ENCODE measurements at places on chromosomes 2 and 18.

DNA sequence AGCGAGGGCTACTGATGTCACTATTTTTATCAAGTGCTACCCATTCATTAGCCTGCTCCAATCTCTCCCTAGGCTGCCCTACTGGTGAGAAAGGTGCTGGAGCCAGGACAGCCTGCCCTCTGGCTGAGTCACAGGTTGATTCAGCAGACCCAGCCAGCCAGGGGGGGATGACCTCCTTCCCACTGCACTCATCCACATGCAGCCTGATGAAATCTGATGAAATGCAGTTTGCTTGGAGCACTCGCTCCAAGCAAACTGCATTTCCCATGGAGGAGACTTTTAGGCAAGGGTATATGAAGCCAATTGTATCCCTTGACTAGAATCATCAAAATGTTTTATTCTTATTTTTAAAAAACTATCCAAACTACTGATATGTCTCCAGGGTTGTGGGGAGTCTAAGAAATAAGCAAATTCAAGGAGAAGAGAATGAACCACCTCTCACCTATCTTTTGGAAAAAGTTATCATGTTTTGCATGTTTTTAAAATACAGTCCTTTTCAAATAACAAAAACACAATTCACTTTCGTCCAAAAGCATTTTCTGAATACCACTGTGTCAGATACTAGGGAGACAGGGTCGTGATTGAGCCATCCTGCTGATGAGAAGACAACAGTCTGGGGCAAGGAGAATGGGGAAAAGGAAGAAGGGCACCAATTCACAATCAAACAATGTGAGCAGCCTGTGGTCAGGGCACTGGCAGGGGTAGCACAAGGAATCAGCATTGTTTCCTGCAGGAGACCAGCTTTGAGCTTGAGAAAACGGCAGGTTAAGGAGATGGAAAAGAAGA lies 128.3 kb downstream of the AFF3 start:
- DNase-seq, result no peak

- peak; percentile 32 for DNase-seq
These were observed 558 bp downstream of the THAP4 start for GRCh38 chr2:241636182-241637017.

DNA sequence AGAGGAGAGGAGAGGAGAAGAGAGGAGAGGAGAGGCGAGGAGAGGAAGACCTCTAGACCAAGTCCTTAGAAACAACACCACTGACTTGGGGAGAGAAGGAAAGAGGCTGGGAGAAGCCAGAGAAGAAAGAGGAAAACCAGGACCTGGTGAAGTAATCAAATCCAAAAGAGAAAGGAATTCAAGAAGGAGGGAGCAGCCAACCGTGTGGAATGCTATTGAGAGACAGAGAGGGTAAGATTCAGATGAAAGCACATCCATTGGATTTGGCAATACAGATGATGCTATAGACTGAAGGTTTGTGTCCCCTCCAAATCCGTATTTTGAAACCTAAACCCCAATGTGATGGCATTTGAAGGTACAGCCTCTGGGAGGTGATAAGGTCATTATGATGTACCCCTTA lies 50.7 kb downstream of the GALNT14 start:
- no peak for DNase-seq

GRCh38 chr18:54958704-54959625 lies at the start of gene CCDC68:
Gene CCDC68, minus strand, starts transcription at chr18:54959461. Its CDS starts 16,670 bp downstream, at chr18:54942791.
- no peak for DNase-seq

- no peak for DNase-seq
These were observed 493.3 kb downstream of the CMPK2 start for GRCh38 chr2:6372317-6372901.

GRCh38 chr2:196464311-196464710 lies 175.2 kb upstream of the CCDC150 start:
- no peak for DNase-seq

DNA sequence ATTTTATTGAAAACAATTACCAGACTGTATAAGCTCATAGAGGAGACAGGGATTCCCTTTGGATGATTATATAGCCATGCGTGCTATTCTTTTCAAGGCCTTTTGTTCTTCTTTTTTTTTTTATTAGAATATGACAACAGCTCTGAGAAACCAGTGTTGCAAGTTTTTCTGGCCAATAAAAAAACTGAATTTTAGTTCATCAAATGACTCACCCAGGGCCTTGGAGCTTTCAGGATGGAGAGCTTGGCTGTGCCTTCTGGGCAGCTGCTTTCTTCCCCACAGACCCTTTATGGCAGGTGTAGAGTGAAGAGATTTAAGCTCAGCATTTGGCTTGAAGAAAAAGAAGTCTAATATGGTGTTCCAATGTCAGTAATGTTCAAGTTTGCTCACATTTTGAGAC lies 497.9 kb upstream of the FANCL start:
- no peak for DNase-seq

Measured in stimulated activated CD4-positive, alpha-beta T cell treated with anti-CD3 and anti-CD28 coated beads, Interleukin-12 subunit alpha, Interleukin-12 subunit beta, amount 100 ng/mL, for 4 hours (primary cell).